ENCODE measurements at places on chromosomes 5 and 9.

- DNase-seq, result peak; percentile 27
Measured at GRCh38 chr5:80239680-80240367, 16.0 kb downstream of the SERINC5 start.

- no peak for DNase-seq
Measured at GRCh38 chr9:13436591-13436990, 157.1 kb upstream of the MPDZ start.

DNA sequence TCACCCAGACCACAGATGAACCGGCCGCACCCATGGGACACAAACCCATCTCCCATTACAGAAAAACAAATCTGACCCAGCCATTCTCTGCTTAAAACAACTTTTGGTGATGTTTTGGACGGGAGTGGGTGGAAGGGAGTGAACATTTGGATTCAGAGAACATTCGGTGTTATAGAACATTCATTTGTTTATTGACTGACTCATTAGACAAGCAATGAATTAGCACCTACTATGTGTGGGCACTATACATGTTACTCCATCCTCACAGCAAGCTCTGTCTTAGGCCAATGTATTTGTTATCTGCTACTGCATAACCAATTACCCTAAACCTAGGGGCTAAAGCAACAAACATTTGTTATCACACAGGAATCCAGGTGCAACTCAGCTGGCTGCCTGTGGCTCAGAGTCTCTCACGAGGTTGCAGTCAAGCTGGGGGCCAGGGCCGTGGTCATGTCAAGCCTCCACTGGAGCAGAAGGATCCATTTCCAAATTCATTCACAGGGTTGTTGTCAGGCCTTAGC is 5.1 kb upstream of the ERGIC1 start:
- DNase-seq, result no peak

GRCh38 chr5:100760688-100761087 is 142.4 kb downstream of the ST8SIA4 start:
- DNase-seq, result no peak
